ENCODE measurements at places on chromosomes 3 and 15.

- no peak for DNase-seq
Measured at GRCh38 chr15:80527961-80528360, 123.8 kb downstream of the ARNT2 start.

DNA sequence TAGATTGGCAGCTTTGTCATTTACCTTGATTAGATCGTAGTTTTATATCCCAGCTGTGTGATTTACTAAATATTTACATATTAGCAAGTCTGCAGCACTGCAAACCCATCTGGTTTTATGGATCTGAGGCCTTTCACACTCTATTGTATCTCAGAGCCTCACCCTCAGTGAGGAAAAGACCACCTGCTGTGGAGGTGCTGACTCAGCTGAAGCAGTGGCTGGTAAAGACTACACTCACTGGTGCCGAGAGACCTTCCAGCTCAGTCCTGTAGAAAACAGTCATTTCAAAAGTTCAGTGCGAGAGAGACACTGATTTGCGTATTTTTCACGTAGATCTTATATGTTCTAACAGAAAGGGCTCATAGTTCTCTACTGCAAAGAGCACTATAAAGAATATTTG is 307.8 kb upstream of the TPM1 start:
- DNase-seq, result no peak

- DNase-seq, result no peak
Measured at GRCh38 chr15:50415752-50416404, 8.3 kb upstream of the USP8 start.

DNA sequence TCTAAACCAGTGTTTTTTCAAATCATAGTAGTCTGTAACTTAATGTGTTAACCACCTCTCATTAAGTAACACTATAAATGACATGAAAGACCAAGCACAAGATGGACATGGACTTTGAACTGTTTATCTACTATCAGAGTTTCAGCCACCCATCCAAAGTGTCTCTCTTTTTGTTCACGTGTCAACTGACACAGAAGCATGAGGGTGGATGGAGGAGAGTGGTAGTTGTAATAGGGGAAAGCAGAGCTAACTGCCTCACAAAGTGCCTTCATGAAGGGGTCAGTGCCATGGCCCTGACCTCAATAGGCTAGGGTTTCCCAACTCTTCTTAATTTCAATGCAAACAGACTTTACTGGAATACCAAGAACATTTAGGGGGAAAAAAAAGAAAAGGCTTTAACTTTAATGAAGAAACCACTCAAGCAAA is 32.1 kb upstream of the TRPM7 start:
- no peak for DNase-seq

DNA sequence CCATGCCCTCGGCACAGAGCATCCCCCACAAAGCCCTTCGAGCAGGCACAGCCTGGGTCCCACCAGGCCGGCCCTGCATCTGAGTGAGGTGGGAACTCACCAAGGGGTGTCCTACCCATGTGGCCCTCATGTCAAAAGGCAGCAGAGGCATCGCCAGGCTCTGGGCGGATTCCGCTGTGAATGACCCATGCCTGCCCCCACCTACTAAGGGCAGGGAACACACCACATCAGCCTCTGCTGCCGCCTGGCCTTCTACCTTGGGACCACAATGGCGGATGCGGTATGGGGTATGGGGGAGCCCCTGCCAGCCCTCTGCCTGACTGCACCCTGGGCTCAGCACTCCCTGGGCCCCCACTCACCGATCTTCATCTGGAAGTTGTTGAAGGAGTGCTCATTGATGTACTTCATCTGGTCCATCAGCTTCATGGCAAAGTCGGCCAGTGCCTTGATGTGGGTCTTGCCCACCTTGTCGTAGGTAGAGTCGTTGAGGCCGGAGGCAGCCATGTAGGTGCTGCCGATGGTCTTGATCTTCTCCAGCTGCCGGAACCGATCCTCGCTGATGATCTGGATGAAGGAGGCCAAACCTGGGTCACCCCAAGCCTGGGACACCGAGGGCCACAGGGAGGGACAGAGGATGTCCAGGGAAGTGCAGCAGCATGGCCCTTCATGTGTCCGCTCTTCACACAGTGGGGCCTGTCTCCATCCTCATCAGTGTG is 87.8 kb downstream of the SEC22A start:
- DNase-seq, result no peak

DNA sequence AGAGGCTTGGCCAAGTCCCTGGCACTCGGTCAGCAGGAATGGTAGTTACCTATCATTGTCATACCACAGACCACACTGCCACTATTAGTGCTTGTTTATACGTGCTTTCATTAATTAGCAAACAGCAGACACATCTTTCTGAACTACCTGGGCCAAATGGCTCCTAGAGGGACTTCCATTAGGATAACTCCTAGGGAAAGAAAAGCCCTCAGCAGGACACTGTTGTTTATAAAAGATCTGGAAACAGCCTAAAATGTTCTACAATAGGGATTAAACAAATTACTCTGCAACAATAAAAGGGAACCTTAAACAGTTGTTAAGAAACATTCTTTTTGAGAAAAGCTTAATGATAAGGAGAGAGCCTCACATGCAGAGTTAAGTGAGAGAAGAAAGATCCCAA is 38.5 kb downstream of the ARHGEF3 start:
- no peak for DNase-seq

DNA sequence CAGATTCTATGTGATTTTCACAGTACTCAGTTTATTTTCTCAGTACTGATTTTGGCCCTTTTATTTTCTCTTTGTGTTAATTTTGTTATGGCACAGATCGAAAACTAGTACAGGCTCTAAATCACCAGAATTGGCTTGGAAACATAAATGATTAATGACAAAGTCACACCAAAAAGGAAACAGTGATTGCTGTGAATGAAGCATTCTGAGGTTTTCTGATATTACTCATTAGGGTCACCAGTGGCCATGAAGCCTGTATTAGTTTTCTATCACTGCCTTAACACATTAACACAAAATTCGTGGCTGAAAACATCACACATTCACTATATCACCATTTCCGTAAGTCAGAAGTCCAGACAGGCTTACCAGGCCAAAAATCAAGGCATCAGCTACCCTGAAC is 343.0 kb upstream of the THRB start:
- DNase-seq, result no peak

GRCh38 chr3:172569128-172570008 is 46.1 kb upstream of the TNFSF10 start:
- no peak for DNase-seq

DNA sequence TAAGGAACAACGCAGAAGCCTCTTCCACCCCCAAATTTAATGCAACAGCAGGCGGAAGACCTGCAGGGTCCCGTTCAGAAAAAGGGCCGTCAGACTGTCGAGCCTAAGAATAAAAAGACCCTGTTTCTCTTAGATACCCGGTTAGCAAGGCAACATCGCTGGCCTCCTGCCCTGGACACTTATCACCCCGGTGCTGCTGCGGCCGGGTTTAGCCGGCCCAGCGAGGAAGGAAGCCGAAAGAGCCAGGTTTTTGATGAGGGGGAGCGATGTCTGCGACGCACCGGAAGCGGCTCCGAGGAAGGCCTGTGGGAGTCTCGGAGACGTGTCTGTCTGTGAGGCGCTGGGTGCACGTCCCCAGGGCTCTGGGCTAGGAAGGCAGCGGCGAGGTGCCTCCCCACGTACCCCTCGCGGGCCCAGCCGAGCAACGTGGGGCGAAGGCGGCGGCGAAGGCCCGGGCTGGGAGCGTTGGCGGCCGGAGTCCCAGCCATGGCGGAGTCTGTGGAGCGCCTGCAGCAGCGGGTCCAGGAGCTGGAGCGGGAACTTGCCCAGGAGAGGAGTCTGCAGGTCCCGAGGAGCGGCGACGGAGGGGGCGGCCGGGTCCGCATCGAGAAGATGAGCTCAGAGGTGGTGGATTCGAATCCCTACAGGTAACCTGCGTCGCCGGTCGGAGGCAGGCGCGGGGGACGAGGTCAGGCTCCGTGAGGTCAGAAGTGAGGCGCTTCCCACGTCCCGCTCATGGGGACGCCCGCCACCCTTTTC is at the start of gene UBA5:
Gene UBA5, plus strand, starts transcription at position 278 of the 759 bp plus-strand sequence. Its CDS starts 209 bp downstream, at position 487.
- no peak for DNase-seq

- no peak for DNase-seq
Measured at GRCh38 chr3:134315286-134316106, 58.8 kb downstream of the AMOTL2 start.

DNA sequence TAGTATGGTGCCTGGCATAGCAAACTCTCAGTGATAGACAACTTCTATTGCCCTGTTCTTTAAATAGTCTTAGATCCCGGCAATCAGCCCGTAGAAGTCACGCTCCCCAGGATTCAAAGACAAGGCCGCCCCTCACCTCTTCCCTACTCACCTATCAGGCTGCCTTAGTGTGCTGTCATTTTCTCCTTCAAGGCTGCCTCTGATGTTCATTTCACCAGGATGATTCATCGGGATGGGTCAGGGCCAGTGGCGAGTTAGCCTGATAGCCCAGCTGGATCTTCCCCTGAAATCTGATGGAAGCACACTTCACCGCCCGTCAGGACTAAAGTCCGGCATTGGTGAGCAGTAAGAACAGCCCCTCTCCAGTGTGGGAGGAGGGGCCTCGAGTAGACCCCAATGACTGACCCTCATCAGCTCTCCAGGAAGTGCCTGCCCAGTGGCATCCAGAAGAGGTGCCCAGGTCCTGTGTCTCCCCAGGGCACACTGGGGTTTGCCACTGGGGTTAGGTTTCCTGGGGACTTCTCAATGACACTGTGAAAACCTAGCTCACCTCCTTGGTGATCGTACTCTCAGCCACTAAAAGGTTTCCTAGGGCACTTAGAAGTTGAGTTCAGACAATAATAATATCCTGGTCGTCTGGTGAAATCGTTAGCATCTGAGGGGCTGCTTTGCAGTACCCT is 37.5 kb downstream of the TPM1 start:
- DNase-seq, result no peak

DNA sequence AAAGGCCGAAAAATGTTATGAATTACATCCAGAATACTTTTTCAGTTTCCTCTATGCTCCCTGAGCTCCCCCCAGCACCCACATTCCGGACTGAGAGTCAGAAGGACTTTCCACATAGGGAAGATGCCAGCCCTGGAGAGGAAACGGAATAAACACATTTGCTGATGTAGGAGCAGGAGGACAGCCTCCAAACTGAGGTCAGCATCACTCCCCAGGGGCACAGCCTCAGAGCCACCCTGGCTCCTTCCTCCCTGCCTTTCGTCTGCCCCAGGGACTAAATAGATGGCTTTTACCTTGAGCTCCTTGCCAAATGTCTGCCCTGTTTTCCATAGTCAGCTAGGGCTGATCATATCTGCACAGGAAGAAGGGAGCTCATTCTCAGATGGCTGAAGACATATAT is 22.6 kb upstream of the SLCO2A1 start:
- no peak for DNase-seq

DNA sequence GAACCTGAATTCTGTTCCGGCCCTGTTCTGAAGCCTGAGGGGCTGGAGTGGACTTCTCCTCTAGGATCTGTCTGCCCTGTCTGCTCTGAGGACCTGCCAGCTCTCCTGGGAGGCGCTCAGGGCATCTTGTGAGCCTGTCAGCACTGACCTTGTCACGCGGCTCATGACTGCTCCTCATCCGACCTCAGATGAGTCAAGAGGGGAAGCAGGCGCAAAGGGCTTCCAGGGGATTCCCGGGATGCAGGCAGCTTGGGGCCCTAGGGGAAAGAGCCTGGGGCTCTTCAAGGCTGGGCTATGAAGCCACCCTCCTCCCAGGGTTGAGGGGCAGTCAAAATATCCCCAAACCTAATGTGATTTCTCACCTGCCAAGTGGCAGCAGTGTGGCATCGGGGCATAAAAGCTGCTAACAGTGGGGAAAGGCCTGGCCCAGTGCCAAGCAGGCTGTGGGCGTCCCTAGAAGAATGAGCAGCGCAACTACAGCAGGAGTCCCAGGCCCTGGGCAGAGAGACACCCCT is 27.6 kb upstream of the ANKDD1A start:
- no peak for DNase-seq

DNA sequence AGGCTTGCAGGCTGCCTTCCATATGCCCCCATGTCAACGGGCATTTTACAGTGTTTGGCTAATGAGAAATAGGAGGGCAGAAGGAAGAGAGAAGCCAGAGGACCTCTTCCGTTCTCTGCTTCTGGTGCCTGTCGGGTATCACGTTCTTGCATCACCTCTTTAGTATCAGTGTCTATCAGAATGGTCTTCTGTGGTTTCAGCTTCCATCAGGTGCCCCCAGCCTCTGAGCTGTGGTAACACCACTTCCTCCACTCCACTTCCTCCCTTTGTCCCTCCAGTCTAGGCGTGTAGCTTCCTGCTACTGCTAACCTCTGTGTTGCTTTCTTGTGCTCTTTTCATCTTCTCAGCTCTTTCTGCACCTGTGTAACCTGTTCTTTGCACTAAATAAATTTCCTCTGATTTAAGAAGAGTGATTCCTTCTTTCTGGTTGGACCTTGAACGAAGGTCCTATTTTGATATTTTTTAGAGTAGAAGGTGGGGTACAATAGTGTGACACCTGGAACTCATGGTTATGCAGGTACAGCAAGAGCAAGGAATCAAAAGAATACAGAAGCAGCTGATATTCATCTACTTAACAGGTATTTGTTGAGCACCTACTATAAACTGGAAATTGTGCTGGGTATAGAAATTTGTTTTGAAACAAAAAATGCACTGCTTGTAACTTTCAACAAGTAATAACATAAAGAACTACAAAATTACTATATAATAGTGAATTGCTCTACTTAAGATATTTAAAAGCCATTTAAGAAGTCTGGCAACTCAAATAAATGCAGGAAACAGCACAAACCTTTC is 27.4 kb upstream of the FOXB1 start:
- DNase-seq, result no peak

DNA sequence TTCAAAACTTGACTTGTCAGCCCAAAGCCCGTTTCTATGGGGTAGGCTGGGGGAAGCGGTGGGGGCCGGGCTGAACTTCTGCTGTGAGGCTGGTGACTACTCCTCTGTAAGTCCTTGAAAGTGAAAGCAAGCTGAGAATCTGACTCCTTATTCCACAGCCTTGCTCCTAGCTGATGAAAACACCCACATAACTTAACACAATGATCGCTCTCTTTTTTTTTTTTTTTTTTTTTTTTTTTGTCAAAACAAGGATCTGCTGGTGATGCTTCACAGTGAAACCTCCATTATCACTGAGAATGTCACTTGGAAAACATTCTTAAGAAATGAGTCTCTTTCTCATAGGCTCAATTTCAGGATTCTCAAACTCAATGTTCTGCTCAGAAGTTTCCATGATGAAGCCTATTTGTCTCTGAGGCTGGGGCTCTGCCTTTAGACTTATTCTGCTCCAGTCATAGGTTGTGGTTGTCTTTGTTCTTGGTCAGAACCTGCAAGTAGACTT is 31.4 kb upstream of the TKT start:
- DNase-seq, result no peak

GRCh38 chr3:30319713-30320112 is 286.7 kb upstream of the TGFBR2 start:
- DNase-seq, result no peak

- DNase-seq, result no peak
Measured at GRCh38 chr3:129317014-129317771, 38.5 kb downstream of the HMCES start.

GRCh38 chr3:196997311-196997710 is 28.7 kb upstream of the PIGZ start:
- DNase-seq, result no peak

All from cortex of kidney (tissue), 1 donor.